Skin of body (tissue), 3 donors: ENCODE measurements at places on chromosomes 3 and 15. TPM values are rescaled to one million over a fixed set of nuclear protein-coding genes. Genes with fewer than 3 reads are reported as not detected.

Gene ANKRD63
- not detected for total RNA-seq

Gene TMCO5A
- not detected for total RNA-seq

Gene SLC9A9
- 35.2 TPM for total RNA-seq

DNA sequence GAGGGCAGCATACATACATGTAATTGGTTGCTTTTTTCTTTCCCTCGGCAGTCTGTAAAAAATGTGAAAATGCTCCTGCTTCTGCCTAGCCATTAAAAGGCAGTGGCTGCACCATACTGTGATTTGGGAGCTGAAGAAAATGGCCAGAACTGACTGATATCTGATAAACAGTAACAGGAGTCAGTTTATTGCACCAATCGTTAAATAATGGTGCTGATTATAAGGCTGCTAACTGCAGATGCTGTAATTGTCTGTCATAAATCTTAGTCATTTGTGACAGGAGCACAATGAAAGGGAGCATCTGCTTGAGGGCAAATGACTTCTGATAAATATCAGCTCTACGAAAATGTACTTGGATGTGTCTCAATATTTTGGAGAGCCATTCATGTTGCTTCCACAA lies 263.1 kb upstream of the DNAJC19 start:
- DNase-seq = no peak

- no peak for DNase-seq
These were observed 9.1 kb downstream of the C15orf39 start for GRCh38 chr15:75210811-75211230.

- DNase-seq = no peak
These were observed 63.1 kb downstream of the CDC25A start for GRCh38 chr3:48125013-48125705.

DNA sequence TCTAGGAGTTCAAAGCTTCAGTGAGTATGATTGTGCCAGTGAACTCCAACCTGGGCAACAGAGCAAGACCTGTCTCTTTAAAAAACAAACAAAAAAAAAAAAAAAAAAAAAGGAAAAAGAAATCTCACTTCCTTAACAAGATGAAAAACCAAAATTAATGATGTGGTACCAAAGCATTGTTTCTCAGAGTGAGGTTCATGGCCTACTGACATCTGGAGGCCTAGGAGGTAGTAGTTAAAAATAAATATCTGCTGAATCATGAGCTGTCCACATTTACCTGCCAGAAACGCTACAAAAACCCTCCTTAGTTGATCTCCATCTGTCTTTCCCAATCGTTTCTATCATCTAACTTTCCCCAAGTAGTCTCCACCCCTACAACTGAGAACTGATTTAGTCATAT lies 51.2 kb downstream of the EPHA6 start:
- no peak for DNase-seq
